ENCODE measurements at places on chromosomes 6 and 20.

GRCh38 chr20:32457479-32457986 is 99.4 kb downstream of the ASXL1 start:
- DNase-seq = no peak

- no peak for DNase-seq
These were observed 57.9 kb downstream of the SESN1 start for GRCh38 chr6:109036574-109037294.

- no peak for DNase-seq
These were observed 24.5 kb upstream of the PTCHD4 start for GRCh38 chr6:48135323-48136084.

DNA sequence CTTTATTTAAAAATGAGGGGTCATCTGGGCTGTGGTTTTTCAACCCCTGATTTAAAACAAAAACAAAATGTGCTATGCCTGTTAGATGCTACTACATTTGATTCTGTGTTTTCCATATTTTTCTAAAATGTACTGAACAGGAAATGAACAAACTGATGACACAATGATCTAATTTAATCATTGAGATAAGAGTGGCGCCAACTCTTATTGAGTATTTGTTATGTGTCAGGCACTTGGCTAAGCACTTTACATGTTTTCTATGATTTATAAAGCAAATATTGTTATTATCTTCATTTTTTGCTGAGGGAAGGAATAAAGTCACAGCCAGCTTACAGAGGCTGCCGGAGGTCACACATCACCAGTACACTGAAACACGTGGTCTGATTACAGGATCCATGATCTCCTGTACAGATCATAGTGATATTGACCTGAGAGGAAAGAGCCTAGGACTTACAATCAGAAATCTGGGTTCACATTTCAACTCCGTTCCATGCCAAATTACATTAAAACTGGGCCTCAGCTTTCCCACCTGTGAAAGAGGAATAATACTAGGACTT is 166.7 kb downstream of the ESR1 start:
- no peak for DNase-seq

DNA sequence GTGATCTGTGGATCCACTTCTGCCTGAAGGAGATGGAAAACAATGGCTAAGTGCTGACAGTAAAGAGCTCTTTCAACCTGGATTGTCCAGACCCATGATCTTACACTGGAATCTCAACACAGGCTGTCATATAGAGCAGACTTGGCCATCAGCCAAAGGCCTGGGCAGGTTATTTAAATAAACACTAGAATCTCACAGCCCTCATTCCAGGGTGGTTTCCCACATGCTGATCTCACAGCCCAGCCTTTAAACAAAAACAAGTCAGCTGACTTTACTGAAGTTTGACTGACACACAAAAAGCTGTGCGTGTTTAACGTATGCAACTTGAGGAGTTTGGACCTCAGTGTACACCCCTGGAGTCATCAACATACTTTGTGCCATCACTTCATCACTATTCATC is 28.4 kb downstream of the SYNDIG1 start:
- no peak for DNase-seq

DNA sequence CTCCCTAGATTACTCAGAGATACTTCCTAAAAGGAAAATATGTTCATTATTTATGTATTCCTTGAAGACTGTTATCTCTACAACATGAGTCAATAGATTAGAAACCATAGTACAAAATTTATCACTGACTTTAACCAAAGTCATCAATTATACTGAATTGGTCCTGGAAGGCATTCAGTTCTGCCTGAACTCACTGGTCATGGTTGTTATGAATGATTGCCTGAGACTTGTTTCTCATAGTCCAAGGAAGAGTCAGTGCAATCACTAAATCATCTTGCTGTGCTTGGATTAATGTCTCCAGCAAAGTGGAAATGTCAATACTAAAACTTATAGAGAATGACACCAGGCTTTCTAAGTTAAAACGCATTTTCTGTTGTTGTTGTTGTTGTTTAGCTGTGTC is 878.6 kb upstream of the MANEA start:
- no peak for DNase-seq

- no peak for DNase-seq
These were observed 2.2 kb downstream of the TFAP2A start for GRCh38 chr6:10412461-10413261.

DNA sequence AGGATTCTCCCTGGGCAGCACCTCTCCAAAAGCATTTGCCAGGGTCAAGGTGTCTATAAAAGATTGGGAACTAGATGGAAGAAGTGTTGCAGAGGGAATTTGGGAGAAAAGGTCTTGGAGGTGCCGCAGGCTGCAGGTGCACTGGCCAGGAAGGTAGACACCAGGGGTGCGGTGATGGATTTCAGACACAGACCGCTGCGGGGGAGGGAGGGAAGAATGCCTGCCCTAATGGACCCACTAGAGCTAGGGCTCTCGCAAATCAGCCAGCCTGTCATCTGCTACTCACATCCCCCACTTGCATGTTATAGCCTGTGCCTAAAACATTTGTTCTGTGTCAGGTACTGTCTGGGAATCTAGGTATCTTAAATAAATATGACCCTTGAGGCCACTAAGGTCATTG is 193.6 kb upstream of the SLC24A3 start:
- DNase-seq = no peak

GRCh38 chr6:5214570-5215052 is 46.1 kb downstream of the LYRM4 start:
- DNase-seq = no peak
